RCC 7860 (cell line): ENCODE measurements at places on chromosomes 7 and 10.
A peak's percentile ranks its signal among the peaks of the same experiment; 100 is the strongest.

- no peak for DNase-seq
Observed at GRCh38 chr7:139743967-139744767, 33.6 kb downstream of the HIPK2 start.

DNA sequence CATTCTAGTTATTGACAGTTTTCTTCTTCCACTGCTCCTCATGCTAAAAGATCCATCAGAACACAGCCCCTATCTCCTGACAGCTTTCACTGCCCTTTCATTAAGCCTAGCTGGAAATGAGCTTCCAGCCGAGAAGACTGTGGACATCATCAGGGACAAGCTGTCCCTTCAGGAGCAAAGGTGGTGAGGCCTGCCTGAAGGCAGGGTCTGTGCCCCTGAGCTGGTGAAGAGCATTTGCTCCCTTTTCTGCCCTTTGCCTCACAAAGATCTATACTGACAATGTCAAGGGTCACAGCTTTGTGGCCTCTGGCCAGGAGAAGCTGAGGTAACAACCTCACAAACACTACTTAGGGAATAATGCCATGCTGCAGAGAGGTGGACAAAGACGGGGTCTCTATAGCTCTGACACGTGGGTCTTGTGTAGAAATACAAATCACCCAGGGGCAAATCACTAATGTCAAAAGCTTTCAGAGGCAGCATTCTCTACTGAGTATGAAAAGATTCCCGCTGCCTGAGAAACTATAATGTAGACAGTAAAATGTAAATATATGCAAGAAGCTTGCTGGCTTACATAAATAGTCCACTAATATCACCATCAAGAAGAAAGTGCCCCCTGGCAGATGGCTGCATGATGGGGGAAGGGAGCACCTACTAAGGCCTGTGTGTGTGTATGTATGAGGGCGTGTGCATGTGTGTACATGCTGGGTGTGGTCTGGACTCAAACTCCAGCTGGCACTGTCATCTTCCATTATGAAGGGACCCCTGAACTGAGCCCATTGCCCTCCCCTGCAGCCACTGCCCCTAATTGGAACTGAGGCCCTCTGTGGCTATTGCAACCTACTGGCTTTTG lies 55.8 kb downstream of the HBP1 start:
- no peak for DNase-seq

GRCh38 chr10:110005719-110006118 lies 2.1 kb upstream of the ADD3 start:
- DNase-seq = peak; percentile 32

- no peak for DNase-seq
Observed at GRCh38 chr7:25731846-25732245, 420.2 kb upstream of the NFE2L3 start.

DNA sequence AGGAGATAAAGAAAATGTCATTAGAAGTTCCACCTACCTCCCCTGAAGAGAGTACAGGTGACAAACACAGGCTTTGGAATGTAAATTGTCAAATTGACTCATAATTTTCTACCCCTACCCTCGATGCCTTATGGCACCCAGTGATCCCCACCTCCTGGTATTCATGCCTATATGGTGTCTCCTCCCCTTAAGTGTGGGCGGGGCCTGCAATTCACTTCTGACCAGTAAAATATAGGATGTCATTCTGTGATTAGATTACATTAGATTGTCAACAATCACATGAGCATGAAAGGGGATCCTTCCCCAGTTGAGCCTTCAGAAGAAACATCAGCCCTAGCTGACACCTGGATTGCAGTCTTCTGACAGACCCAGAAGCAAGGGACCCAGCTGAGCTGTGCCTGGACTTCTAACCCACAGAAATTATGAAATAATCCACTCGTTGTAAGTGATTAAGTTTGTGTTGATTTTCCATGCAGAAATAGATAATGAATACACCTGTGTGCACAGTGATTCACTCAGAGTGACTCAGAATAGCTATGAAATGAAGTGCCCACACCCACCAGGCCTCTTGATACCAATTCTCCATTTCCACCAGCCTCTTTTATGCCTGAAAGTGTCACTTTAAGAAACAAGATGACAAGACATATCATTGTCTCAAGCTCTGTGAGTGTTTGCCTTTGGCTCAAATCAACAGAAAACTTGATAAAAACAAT lies 8.5 kb upstream of the SLC39A12 start:
- DNase-seq = no peak

DNA sequence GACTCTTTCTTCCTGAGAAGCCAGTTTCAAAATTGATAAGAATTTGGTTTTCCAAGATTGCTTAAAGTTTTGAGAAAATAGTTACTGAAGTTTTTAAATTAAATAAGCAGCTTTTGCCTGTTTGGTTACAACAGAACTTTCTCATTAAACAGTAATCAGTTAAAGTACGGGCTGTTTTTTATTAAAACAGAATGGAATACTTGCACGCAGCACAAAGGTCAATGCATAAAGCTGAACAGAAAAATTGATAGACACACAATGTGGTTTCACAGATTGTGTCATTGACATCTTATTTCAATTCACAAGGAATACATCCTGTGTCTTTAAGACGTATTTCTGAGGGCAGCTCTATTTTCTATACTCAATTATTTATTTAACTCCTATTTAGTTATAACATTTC lies 192.2 kb downstream of the PRKG1 start:
- no peak for DNase-seq

DNA sequence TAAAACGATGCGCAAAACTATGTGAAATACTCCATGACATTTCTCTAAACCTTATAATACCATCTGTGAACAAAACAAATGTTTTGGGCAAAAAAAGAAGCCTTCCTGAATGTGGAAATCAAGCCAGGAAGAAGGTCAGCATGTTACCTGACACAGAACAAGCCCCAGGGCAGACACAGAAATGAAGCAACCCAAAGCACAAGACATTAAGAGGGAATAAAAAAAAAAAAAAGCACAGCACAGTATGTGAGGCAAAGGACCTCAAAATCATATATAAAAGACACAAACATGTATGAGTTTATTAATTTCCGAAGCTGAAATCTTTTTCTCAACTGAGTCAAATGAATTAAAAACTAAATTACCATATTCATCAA lies 161.8 kb downstream of the SKIDA1 start:
- no peak for DNase-seq

GRCh38 chr10:12606461-12606860 lies 257.1 kb downstream of the CAMK1D start:
- no peak for DNase-seq

GRCh38 chr10:116138897-116139296 lies 134.1 kb downstream of the GFRA1 start:
- DNase-seq = no peak

DNA sequence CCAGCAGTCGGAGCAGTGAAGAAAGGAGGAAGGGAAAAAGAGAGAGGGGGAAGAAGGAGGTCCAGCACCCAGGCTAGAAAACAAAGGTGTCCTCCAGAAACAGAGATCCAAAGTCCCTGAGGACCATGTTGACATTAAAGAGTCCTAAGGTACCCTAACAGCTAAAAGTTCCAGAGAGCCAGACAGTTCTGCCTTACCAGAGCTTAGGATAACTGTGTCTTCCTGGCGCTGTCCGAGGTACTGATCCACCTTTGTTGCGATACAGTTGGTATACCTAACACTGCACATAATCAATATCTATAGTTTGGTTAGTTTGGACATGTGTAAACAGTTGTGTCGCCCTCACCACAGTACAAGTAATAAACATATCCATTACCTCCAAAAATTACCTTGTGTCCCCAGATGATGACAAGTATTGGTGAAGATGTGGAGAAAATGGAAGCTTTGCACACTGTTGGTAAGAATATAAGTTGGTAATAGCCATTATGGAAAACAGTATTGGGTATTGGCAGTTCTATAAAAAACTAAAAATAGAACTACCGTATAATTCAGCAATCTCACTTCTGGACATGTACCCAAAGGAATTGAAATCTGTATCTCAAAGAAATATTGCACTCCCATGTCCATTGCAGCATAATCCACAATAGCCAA lies 59.8 kb downstream of the GRID1 start:
- no peak for DNase-seq

DNA sequence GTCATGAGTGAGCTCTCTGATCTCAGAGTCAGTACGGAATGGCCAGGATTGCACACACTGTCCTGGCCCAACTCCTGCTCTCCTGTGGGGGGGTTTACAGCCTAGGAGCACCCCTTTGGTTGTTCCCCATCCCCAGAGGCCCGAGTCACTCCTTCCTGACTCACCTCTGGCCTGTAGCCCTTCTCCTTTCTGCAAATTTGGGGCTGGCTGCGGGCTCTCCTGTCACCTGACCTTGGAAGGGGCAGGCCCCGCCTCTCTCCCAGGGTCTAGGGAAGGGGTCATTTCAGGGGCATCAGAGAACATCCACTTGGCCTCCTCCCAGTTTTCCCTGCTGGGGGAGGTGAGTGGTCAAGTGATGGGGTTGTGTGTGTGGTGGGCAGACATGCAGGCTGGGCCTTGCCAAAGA lies 1.7 kb downstream of the NYAP1 start:
- DNase-seq = no peak

GRCh38 chr10:113148901-113149300 lies 198.9 kb downstream of the TCF7L2 start:
- no peak for DNase-seq

DNA sequence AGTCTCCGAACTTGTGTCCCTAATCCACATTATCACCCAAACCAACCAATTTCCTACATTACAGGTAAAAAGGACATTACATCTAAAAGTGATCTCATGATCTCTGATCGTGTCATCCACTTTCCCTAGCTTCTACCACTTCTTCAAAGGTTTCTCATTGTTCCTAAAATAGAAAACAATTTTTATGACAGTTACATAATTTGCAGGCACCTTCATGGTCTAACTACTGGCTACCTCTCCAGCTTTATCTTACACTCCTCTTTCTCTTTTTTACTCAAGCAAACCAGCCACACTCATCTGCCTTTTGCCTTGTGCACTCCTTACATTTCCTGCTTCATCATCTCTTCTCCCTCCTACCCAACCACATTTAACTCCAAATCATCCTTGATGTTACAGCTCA lies 886.7 kb upstream of the SORCS1 start:
- no peak for DNase-seq

DNA sequence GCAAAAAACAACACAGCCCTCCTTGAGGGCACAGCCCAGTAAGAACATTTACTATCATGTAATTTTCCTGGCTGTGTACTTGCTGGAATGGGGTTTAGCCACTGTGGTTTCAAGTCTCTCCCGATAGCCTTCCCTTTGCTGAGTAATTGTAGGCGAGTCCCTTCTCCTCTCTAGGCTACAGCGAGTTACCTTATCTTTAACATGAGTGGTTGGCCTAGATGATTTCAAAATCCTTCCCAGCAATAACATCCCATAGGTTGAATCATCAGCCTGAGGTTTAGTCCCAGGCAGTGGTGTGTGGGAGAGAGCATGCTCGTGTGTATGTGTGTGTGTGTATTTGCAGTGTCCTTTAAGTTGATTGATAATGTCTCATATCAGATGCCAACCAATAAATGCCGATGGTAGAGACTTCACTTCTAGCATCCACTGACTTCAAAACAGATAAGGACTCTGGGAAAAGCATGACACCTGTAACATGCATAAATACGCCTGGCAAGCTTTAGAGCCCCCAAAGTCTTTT lies 142.9 kb upstream of the ZMIZ1 start:
- DNase-seq = peak; percentile 95

DNA sequence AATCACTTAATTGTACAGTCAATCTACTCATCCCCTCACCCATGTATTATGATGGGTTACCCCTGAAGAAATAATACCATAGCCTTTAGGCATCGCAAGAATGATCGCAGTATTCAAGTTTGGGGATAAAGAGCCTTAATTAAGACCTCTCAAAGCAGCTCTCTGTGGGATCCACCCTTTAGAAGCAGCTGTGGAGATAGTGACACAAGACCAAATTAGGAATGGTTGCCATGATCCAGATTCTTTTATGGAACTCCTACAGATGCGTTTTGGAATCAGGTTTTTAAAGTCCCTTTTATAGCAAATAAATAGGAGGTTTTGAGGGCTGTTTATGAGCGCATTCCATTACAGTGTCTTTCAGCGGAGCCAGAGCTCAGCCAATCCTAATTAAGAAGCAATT lies 12.2 kb downstream of the TES start:
- DNase-seq = no peak

- DNase-seq = no peak
Observed at GRCh38 chr7:146004805-146005204, 111.8 kb upstream of the CNTNAP2 start.

- no peak for DNase-seq
Observed at GRCh38 chr10:78550090-78550489, 516.4 kb downstream of the RPS24 start.

DNA sequence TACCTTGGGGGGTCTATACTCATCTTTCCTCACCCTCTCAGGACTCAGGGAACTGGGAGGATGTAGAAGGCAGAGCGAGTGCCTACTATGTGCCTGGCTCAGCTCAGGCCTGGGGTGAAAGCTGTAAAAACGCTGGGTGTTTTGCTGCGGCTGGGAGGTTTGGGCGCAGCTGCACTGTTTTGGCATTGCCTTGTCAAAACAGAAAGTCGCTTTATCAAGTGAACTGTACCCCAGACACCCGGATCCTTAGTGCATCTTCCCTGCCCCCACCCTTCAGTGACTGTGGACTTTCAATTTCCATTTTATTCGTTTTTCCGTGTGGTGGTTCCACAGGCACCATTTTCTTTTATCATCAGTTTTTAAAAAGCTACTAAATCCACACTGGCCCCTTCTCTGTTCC lies 86.7 kb upstream of the ZNF716 start:
- no peak for DNase-seq

GRCh38 chr7:114107522-114107921 lies 188.7 kb upstream of the PPP1R3A start:
- DNase-seq = no peak

GRCh38 chr7:131574741-131575140 lies 18.3 kb upstream of the PODXL start:
- DNase-seq = no peak

DNA sequence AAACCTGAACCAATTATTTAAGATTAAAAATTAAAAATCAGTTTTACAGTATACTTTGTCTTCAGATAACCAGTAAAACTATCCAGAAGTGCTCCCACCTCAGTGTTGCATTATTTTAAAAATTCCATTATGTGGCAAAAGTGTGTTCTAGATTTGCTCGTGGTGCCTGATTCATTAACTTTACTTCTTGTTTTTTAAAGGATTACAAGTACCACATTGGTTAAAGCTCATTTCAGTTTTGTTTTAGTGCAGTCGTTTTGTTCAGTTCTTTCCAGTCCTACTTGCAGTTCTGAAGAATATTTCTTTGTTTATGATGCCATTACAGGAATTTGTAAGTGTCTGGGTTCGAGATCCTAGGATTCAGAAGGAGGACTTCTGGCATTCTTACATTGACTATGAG lies 69.0 kb downstream of the SNX10 start:
- no peak for DNase-seq

GRCh38 chr10:30683496-30683895 lies 53.9 kb upstream of the LYZL2 start:
- DNase-seq = no peak

GRCh38 chr10:62805231-62806099 lies 945 bp downstream of the ADO start:
- DNase-seq = peak; percentile 58

- no peak for DNase-seq
Observed at GRCh38 chr10:26810435-26811026, 50.2 kb downstream of the ABI1 start.

- DNase-seq = no peak
Observed at GRCh38 chr7:105622106-105622731, 40.9 kb upstream of the EFCAB10 start.

GRCh38 chr7:84294847-84295455 lies 100.4 kb upstream of the SEMA3A start:
- no peak for DNase-seq
